ENCODE measurements at places on chromosomes 4 and X. TPM values are rescaled to one million over a fixed set of nuclear protein-coding genes. Genes with fewer than 3 reads are reported as not detected.

Gene PCDH10
- not detected for total RNA-seq

Gene TCEAL2
- total RNA-seq: not detected

Gene KCND1
- 2.9 TPM for total RNA-seq

Gene CPE
- not detected for total RNA-seq

Gene TEX13C
- total RNA-seq: not detected

Gene SPANXC
- total RNA-seq: not detected

Gene FAM241A
- total RNA-seq: 1.2 TPM

Gene COL25A1
- not detected for total RNA-seq

Gene STPG2
- not detected for total RNA-seq

Gene GAGE1
- not detected for total RNA-seq

Gene DLG3
- total RNA-seq: 19.9 TPM

Gene P2RY4
- 0.25 TPM for total RNA-seq

Gene APLN
- total RNA-seq: 0.25 TPM

Gene TEC
- 1.1 TPM for total RNA-seq

Gene TNIP2
- 43.6 TPM for total RNA-seq

Gene CXorf38
- total RNA-seq: 19.8 TPM

Gene ASB9
- total RNA-seq: 0.44 TPM

Gene FAM236D
- total RNA-seq: not detected

Gene NCAPG
- total RNA-seq: 93.8 TPM

Gene TBX22
- not detected for total RNA-seq

Gene AFM
- not detected for total RNA-seq

Gene RHOXF2B
- total RNA-seq: not detected

Gene PDZD11
- total RNA-seq: 35.1 TPM

Gene TMEM150C
- total RNA-seq: not detected

Gene SCD5
- total RNA-seq: 2.0 TPM

Data from activated CD4-positive, alpha-beta T cell treated with anti-CD3 and anti-CD28 coated beads, Interleukin-2, amount 10 ng/mL, durations not matched to agents 7 days and 5 days (primary cell).